Activated CD8-positive, alpha-beta T cell treated with anti-CD3 and anti-CD28 coated beads for 36 hours (primary cell): ENCODE measurements at places on chromosomes 2 and 18.

- peak; percentile 47 for DNase-seq
- peaks cover 16% of the 10 kb centered on the region for H3K4me1 ChIP-seq
- H3K27me3 ChIP-seq: no peaks in the 10 kb centered on the region
- no peak overlapping the region for H3K27ac ChIP-seq
Measured at GRCh38 chr2:102057502-102058292, 65.9 kb downstream of the IL1R2 start.

DNA sequence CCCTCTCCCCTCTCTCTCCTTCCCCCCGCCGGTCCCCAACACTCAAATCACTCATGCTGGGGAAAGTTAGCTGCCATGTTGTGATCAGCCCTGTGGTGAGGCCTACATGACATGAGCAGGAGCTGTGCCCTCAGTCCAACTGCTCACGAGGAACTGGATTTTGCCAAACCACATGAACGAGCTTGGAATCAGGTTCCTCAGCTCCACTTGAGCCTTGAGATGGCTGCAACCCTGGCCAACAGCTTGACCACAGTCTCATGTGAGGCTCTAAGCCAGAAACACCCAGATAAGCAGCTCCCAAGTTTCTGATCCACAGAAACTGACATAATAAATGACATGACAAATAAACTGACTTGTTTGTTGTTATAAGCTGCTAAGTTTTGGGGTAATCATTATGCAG, 38.4 kb downstream of the ARL4C start:
- H3K27me3 ChIP-seq: no peaks in the 10 kb centered on the region

- peak overlapping the region; percentile 49 for H3K4me3 ChIP-seq
- no peaks in the 10 kb centered on the region for H3K36me3 ChIP-seq
- DNase-seq: peak; percentile 95
- peak overlapping the region; percentile 93 for H3K27ac ChIP-seq
- H3K27me3 ChIP-seq: peaks cover 1% of the 10 kb centered on the region
Measured at GRCh38 chr2:174039551-174040416, 74.6 kb upstream of the SP3 start.

- H3K36me3 ChIP-seq: no peaks in the 10 kb centered on the region
- no peak overlapping the region for H3K27ac ChIP-seq
- no peak overlapping the region for H3K4me3 ChIP-seq
- no peaks in the 10 kb centered on the region for H3K4me1 ChIP-seq
- peaks cover 5% of the 10 kb centered on the region for H3K27me3 ChIP-seq
Measured at GRCh38 chr18:11040823-11041656, 108.3 kb downstream of the PIEZO2 start.

- peaks cover 4% of the 10 kb centered on the region for H3K4me1 ChIP-seq
- no peak overlapping the region for H3K27ac ChIP-seq
- peaks cover 42% of the 10 kb centered on the region for H3K27me3 ChIP-seq
- H3K4me3 ChIP-seq: peak overlapping the region; percentile 80
Measured at GRCh38 chr2:171523088-171524017, 1.1 kb downstream of the CYBRD1 start.

DNA sequence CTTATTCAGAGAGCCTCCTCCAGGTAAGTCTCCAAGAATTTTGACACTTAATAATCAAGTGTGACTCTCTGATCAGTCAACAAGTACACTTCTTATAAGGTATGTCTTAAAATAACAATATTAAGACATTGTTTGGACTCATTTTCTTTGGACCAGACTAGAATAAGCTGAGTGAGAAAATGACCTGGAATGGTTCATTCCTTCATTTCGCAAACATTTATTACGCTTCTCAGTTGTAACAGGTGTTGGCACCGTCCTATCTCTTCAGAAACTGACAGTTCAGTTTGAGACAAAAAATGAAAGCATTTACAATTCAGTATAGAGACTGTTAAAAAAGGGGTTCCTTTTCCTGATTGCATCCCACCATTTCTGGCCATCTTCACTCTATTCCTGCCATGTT, 46.6 kb downstream of the TSPYL6 start:
- peaks cover 4% of the 10 kb centered on the region for H3K36me3 ChIP-seq
- DNase-seq: no peak
- H3K27ac ChIP-seq: no peak overlapping the region
- no peak overlapping the region for H3K4me3 ChIP-seq
- peaks cover 2% of the 10 kb centered on the region for H3K4me1 ChIP-seq

DNA sequence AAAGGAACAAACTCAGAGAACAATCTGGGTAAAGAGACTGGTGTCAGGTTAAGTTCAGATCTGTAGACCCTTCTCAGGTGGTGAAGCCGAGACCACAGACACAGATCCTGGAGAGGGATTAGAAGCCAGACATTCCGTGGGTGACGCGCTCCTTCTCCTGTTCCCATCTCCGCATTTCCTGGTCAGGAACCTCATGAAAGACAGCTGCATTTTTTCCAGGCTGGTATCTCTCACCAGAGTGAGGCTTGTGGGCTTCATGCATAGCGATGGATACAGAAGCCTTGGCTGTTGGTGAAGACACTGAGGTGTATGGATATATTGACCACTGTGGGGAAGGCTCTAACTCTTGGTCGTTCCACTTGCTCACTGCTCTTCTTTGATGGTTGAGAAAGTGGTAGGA, 152.6 kb downstream of the FAM210A start:
- H3K36me3 ChIP-seq: peaks cover 15% of the 10 kb centered on the region
- DNase-seq: no peak
- H3K4me3 ChIP-seq: no peak overlapping the region
- H3K27ac ChIP-seq: no peak overlapping the region
- H3K27me3 ChIP-seq: no peaks in the 10 kb centered on the region

DNA sequence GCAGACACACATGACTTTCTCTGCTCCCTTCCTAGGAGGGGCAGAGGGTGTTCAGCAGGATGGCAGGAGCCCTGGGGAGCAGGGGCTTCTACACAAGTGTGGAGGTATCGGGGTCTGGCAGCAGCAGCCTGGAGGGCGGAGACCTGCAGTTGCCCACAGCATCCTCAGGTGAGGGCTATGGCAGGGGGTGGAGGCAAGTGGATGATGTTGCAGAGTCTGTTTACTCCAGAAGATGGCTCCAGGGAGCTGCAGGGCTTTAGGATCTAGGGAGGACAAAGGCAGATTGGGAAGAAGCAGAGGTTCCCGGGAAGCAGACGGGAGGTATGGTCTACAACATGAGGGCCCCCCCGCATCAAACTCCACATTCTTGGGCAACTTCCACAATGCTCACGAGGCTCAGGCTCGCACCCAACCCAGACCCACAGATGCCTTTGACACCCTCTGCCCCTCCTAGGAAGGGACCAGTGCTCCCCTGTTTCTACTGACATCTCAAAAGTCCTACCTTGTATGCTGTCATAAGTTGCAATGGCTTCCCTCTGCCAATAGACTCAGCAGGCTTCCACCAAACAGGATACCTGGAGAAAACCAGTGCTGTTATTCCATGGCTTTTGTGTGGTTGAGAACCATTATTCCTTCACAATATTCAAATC, 12.0 kb upstream of the ATP6V1C2 start:
- no peak overlapping the region for H3K4me3 ChIP-seq
- H3K27ac ChIP-seq: no peak overlapping the region
- H3K27me3 ChIP-seq: peaks cover 11% of the 10 kb centered on the region
- DNase-seq: no peak
- peaks cover 6% of the 10 kb centered on the region for H3K4me1 ChIP-seq

DNA sequence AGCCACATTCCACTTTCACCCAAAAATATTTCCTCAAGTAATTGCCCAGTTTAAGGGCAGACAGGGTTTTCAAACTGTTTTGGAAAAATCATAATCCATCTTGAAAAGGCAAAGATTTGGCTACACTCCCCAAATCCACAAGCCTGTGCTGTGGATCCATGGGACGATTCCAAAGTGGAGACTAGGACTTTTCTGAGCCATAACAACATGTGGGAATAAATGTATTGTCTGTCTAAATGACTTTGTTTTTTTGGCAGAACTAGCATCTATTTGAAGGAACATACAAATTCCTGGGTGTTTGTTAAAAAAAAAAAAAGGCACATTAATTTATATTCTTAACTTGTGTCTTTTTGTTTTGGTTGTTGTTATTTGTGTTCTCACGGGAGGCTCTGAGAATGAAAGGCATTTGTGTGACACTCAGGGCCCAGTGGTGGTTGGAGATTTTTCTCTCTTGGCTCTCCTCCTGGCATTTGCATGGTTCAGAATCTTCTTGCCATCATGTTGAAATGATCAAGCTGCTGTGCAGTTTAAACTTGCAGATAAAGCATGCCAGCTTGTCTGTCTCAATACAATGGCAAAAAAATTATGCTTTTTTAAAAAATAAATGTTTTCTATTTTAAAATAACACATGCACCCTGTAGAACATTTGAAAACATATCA, 277.4 kb downstream of the EN1 start:
- no peaks in the 10 kb centered on the region for H3K36me3 ChIP-seq
- no peak overlapping the region for H3K27ac ChIP-seq
- H3K27me3 ChIP-seq: peaks cover 13% of the 10 kb centered on the region
- no peak overlapping the region for H3K4me3 ChIP-seq

DNA sequence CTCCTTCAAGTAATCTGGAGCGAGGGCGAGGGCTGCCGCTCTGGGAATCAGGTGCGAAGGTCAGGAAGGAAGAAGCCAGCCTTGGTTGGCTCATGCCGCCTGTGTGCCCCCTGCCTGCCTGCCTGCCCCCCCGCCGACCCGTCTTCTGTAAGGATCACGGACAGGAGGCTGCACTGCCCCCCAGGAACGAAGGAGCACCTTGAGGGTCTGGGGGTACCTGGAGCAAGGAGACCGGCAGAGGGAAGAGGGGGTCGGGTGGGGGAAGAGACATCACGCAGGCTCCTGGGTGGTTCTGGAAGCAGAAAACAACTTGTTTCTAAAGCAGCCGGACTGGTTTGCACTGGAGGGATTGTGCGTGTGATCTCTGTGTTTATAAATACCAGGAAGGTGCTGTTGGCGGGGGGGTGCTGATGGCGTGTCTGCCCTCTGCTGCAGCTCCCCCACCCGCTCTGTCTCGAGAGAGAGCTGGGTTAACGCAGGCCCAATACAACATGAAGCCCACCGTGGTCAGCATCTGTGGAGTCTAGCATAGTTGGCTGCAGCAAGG, 1.7 kb downstream of the FOSL2 start:
- DNase-seq: peak; percentile 40
- H3K4me1 ChIP-seq: peaks cover 35% of the 10 kb centered on the region
- H3K27me3 ChIP-seq: no peaks in the 10 kb centered on the region
- no peak overlapping the region for H3K27ac ChIP-seq
- peaks cover 25% of the 10 kb centered on the region for H3K36me3 ChIP-seq
- no peak overlapping the region for H3K4me3 ChIP-seq

- H3K36me3 ChIP-seq: no peaks in the 10 kb centered on the region
- DNase-seq: no peak
- no peaks in the 10 kb centered on the region for H3K4me1 ChIP-seq
Measured at GRCh38 chr18:49851624-49852023, 38.3 kb upstream of the ACAA2 start.

DNA sequence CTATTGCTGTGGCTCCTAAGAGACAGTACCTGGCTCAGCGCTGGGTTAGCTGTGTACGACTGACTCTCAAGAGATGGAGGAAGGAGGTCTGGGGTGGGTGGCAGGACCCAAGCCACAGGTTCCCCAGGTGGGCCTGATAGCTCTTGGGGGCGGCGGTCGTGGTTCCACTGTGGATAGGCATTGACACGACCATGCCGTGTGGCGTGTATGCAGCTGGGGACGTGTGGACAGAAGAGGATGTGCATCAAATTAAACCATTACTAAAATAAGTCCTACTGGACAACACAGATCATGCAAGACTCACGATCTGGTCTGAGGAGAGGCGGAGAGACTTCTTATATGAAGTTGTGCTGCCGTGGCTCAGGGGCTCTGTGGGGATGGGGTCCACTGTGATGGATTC, 78.1 kb downstream of the EMILIN2 start:
- no peaks in the 10 kb centered on the region for H3K4me1 ChIP-seq
- no peak for DNase-seq
- H3K27ac ChIP-seq: no peak overlapping the region

DNA sequence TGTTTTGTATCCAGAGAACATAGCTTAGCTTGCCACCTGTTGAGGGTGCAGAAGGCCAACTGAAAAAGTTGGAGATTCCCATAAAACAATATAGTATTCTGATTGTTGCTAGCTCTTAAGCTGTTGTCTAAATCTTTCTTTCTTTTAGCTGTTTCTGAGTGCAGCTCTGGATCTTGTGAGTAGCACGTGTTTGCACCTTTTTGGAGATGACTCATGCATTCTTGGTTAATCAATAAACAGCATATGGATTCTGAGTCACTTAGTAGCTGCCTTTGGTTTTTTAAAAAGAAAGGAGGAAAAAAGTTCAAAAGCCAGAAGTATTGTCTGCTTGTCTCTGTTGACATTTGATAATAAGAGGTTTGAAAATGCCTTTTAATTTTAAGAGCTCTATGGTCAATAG, 483.0 kb upstream of the FSIP2 start:
- no peaks in the 10 kb centered on the region for H3K4me1 ChIP-seq
- H3K4me3 ChIP-seq: no peak overlapping the region
- H3K27me3 ChIP-seq: no peaks in the 10 kb centered on the region
- no peak for DNase-seq
- H3K36me3 ChIP-seq: no peaks in the 10 kb centered on the region

DNA sequence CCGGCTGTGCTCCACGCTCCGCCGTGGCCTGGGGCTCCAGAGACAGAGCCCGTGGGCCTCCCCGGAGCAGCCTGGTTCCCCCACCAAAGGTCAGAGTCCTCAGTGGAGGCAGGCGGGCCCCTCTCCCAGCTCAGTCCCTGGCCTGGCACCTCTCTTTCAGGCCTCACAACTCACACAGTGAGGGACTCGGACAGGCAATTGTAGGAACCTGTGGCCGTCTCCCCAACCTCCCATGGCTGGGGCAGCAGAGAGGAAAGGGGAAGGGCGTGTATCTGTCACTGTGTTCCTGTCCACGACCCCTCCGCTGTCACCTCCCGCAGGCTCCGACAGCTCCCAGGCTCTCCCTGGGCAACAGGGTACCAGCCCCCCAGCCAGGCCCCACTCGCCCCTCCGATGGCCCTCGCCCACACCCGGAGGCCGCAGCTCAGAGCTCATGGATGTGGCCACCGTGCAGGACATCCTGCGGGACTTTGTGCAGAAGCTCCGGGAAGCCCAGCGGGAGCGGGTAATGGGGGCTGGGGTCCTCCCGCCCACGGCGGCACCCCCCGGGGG, 32.4 kb upstream of the SNED1 start:
- no peak overlapping the region for H3K27ac ChIP-seq
- DNase-seq: no peak
- H3K4me1 ChIP-seq: no peaks in the 10 kb centered on the region
- no peak overlapping the region for H3K4me3 ChIP-seq
- H3K27me3 ChIP-seq: no peaks in the 10 kb centered on the region

- H3K27me3 ChIP-seq: no peaks in the 10 kb centered on the region
- no peaks in the 10 kb centered on the region for H3K36me3 ChIP-seq
- peaks cover 4% of the 10 kb centered on the region for H3K4me1 ChIP-seq
- H3K4me3 ChIP-seq: no peak overlapping the region
- no peak for DNase-seq
- no peak overlapping the region for H3K27ac ChIP-seq
Measured at GRCh38 chr2:111715987-111716904, 167.7 kb downstream of the ANAPC1 start.
